NCI-H1105 (cell line): ENCODE measurements at places on chromosomes 5 and 9.

DNA sequence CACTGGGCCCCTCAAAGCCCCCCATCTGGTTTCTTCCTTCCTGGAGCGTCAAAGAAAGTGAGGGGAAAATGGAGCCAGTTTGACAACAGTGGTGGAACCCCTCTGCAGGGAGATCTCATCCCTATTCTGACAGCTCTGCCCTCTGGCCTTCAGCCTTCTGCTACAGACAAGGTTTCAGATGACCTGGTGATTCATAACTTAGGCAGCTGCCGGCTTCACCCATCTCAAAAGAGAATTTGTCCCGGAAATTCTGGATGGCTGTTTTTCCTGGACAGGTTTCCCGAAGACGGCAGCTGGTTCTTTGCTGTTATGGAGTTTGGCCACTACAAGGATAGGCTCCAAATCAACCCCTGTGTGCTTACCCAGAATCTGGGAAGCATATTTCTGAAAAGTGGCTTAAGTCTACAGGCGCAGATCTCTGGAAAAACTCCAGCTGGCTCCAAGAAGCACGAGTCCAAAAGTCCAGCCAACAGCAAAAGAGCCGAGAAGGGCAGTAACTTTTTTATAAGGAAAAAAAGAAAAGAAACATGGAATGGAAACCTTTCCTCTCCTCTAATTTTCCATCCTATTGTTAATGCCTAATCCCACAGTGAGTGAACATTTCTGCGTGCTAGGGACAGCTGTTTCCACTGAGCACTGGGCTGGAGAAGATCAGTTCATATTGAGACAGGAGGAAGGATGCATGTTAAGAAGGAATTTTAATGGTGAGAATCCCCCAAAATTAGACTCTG, 54.5 kb downstream of the ZNF366 start:
- DNase-seq, result no peak

GRCh38 chr9:23741351-23741750, 84.7 kb downstream of the ELAVL2 start:
- DNase-seq, result no peak

DNA sequence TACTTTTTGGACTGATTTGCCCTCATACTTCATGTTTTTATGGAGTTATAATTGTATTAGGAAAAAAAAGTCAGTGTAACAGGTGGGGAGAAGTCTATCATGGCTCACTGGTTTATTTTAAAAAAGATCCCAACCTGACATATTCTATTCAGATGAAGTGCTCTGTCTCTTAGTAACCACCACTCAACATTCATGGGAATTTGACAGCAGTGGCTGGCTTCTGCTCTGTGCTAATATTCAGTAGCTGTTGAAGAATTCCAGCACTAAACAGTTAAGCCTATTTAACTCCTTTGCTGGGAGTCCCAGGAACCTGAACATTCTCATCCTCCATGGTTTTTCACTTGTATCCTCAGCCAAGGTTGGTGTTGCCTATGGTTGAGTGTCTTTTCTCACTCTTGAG, 23.1 kb downstream of the CMYA5 start:
- no peak for DNase-seq

DNA sequence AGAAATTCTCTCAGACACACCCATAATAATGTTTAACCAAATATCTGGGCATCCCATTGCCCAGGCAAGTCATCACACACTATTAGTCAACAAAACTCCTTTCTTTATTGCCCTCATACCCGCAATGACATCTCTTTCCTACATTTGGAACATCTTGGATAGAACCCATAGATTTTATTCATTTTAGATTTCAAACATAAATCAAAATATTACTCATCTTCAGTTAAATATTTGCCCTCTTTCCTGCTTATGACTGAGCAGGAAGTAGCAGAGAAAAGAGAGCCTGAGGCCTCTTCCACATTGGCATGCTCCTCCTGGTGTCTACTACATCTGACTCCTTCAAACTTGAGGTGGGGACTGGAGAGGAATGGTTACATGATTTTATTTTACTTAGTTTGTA, 592.0 kb downstream of the CHSY3 start:
- no peak for DNase-seq

- no peak for DNase-seq
Measured at GRCh38 chr5:52452098-52452497, 335.6 kb upstream of the ITGA1 start.

GRCh38 chr5:91212714-91213092, 170.4 kb downstream of the ARRDC3 start:
- no peak for DNase-seq

- DNase-seq, result no peak
Measured at GRCh38 chr5:103648086-103648485, 85.5 kb upstream of the NUDT12 start.

DNA sequence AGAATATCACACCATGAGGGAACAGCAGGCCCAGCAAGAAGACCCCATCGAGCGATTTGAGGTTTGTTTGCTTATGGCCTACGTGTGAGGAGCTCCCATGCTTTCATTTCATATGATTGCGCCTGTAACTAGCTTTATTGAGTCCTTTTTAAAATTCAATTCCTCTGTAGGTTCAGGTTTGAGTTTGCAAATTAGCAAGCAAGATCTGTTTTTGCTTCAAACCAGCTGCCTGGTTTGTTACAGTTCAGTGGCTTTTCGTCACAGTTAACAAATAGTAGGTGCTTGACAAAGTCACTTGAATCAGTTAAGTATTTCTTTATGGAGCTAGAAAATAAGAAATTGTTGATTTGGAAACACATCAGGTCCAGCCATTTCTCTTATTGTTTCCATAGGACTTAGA, 56.3 kb downstream of the GPR21 start:
- DNase-seq, result no peak

DNA sequence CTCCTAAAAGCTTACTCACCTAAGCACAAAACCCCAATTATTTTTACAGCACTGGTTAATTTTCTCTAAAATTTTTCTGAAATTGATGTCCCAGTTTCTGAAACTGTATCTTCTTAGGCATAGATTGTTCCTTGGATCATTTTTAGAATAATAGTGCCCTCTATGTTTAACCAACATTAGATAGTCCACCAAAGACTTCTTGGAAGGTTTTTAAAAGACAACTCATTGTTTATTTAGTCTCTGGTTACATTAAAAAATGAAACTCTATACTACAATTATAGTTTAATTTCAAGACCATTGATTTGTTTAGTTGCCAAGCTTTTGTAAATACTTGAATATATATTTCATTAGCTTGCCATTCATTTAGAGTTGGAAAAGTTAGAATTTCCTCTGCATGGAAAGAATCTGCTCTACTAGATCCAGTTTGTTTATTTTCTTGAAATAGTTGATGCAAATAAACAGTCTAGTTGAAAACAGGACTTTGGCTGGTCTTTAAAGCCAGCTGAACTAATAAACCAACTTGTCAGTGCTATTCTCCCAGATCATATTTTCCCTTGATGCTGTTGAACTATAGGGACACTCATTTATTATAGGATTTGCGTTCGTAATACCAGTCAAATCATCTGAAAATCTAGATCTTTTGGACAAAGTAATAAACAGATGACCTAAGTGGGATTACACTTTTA, 990.5 kb downstream of the TLE1 start:
- DNase-seq, result no peak

DNA sequence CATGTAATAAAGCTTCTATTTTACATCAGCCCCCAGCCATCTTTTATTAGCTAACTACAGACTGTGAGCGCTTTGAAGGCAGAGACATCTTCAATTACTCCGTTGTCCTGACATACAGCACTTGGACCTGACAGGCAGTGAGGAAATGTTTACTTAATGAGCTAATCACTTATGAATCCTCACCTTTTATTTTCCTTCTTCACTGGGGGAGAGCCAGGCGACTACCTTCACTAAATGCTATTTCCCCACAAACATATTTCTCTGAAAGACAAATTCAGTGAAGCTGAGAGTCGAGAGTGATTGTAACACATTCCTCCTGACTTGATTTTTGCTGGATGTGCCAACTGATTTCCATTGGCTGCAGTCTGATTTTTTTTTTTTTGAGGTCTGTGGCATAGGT, 192.1 kb upstream of the CLINT1 start:
- no peak for DNase-seq

GRCh38 chr5:38556599-38557307, at the start of gene LIFR:
LIFR (minus strand) TSS chr5:38556646; CDS start chr5:38530647, 25,999 bp downstream.
- DNase-seq, result peak; percentile 92

GRCh38 chr9:34375901-34376595, 650 bp downstream of the MYORG start:
- peak; percentile 7 for DNase-seq

DNA sequence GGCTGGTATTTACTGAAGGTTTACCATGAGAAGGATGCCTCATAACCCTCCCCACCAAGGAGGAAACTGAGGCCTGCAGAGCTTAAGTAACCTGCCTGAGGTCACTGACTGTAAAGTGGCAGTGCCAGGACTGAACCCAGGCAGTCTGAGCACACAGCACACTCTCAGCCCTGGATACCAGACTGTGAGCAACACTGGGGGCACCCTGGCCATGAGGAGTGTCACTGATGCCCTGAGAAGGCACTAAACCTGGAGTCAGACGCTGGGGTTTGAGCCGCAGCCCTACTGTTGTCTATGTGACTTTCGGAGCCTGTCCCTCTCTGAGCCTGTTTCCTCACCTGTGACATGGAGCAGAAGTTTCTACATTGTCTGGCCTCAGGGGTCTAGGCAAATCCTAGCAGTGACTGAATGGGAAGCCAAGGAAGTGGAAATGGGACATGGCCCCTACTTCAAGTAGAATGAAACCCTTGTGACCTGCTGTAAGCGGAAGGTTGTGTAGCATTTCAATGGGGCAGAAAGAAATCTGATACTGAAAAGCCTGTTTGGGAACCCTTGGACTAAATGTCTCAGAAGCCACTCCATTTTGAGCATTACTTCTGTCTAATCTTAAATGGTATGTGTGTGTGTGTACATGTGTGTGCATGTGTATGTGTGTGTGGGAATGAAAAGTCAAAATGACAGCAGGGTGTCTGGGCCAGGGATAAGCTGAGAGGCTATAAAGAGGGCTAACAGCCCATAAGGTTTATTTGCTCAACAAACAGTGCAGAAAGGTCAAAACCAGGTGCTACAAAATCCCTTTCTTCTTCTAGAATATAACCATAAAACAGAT, 36.0 kb downstream of the B4GALT1 start:
- no peak for DNase-seq

DNA sequence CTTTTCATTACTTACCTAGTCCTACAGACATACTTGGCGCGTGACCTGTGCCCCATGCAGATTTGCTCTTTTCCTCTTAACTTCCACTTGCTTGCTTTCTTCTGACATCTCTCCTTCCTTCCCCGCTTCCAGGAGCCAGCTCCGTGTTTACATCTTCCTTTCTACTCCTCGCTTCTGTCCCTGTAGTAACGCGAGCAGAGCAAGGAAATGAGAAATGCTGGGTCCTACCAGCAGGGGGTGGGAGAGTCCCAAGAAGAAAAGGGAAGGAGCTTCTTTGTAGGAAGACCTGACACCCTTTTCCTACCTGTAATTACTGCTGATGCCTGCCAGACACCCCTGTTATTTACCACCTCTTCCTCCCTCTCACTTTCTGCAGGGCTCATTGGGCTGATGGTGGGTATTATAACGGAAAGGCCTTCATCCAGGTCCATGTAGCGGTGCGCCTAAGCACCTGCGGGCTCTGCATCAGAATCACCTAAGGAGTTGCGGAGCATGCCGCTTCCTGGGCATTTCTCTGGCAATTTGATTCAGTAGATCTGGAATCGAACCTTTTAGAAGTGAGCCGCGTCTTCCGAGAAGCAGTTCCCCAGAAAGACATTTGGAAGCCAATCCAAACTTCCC, 1260.8 kb upstream of the WWC1 start:
- DNase-seq, result no peak
